ENCODE measurements at places on chromosomes 7 and 10. TPM values are rescaled to one million over a fixed set of nuclear protein-coding genes. Genes with fewer than 3 reads are reported as not detected.

Gene ZNF680
- total RNA-seq, result 6.9 TPM

Gene MSMB
- not detected for total RNA-seq

Gene BHLHA15
- 0.59 TPM for total RNA-seq

Gene UCMA
- total RNA-seq, result not detected

Gene CFAP70
- total RNA-seq, result under 0.01 TPM

Data from bronchus fibroblast of lung (primary cell).